ENCODE measurements at places on chromosomes 2 and 18. TPM values are rescaled to one million over a fixed set of nuclear protein-coding genes. Genes with fewer than 3 reads are reported as not detected.

DPP4 gene
- 10.2 TPM for polyA plus RNA-seq

RAD51AP2 gene
- polyA plus RNA-seq, result not detected

SLC9A4 gene
- not detected for polyA plus RNA-seq

KLF7 gene
- polyA plus RNA-seq, result 7.7 TPM

PRSS56 gene
- not detected for polyA plus RNA-seq

ANTXR1 gene
- polyA plus RNA-seq, result not detected

KIF3C gene
- 0.72 TPM for polyA plus RNA-seq

L3MBTL4 gene
- 4.2 TPM for polyA plus RNA-seq

MAP3K20 gene
- polyA plus RNA-seq, result 5.6 TPM

NLRC4 gene
- polyA plus RNA-seq, result 0.40 TPM

NPHP1 gene
- polyA plus RNA-seq, result 3.5 TPM

SLC30A3 gene
- polyA plus RNA-seq, result not detected

TMEM127 gene
- 17.0 TPM for polyA plus RNA-seq

HOXD9 gene
- polyA plus RNA-seq, result not detected

PDK1 gene
- polyA plus RNA-seq, result 19.3 TPM

TUBA3E gene
- not detected for polyA plus RNA-seq

MBP gene
- polyA plus RNA-seq, result 39.1 TPM

VWA3B gene
- polyA plus RNA-seq, result not detected

STAT4 gene
- 9.1 TPM for polyA plus RNA-seq

CNGA3 gene
- not detected for polyA plus RNA-seq

RAX gene
- not detected for polyA plus RNA-seq

KIF1A gene
- 0.20 TPM for polyA plus RNA-seq

IL1R2 gene
- polyA plus RNA-seq, result 2.2 TPM

GALNT14 gene
- polyA plus RNA-seq, result 6.4 TPM

SLC16A14 gene
- 4.6 TPM for polyA plus RNA-seq

DAPL1 gene
- polyA plus RNA-seq, result not detected

SPATA3 gene
- polyA plus RNA-seq, result 0.24 TPM

C2orf15 gene
- 2.2 TPM for polyA plus RNA-seq

IL18R1 gene
- 13.8 TPM for polyA plus RNA-seq

MAL gene
- polyA plus RNA-seq, result 2.3 TPM

ZBTB7C gene
- polyA plus RNA-seq, result not detected

VAMP8 gene
- polyA plus RNA-seq, result 229 TPM

FAM161A gene
- polyA plus RNA-seq, result 8.4 TPM
